GM12864 (cell line): ENCODE measurements at places on chromosomes 16 and 17.

DNA sequence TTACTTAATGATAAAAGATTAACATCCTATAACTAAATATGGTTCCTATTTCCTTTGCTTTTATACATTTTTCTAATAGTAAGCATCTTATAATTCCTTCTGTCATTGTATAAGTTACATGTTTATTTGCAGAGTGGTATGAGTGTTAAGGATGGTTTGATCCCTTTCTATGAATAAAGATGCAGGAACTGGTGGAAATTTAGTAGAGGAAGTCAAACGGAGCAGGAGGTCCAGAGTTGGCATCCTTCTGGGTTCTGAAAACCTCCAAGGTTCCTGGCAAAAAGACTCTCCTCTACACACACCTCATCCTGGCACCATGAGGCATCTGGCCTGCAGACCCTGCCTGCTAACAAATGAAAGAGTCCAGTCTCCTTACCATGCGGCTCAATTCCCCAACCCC, 296.8 kb downstream of the SOX9 start:
- no peak for DNase-seq

DNA sequence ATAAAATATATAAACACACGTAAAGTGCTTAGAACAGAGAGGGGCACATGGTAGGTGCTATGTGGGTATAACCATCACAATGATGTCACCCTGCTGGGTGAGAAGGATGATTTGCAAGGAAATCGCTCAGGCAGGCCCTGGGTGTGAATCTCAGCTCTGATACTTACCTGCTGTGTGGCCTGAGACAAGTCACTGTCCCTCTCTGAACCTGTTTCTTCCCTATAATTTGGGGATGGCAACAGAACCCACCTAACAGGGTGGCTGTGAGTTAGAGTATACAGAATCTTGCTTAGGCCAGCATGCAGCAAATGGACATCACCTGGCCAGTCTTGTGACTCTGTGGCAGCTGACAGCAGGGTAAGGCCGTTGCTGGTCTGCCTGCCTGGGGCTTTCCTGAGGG, 36.6 kb upstream of the ALKBH5 start:
- no peak for DNase-seq

DNA sequence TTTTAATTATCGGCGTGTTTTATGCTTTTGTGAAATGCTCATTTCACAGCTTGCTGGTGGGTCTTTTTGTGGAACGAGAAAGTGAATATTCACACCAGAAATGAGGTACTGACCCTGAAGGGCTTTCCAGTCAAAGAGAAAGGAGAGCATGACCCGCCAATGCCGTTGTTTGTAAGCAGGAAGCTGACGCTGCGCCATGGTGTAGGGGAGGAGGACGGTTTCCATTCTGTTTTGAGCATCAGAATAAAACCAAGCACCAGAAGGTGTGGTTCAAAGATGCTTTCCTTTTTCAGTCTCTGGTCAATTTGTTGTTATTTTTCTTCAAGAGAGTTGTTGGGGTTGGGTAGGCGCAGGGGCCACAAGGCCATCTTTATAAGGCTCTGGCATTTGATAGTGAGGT, 669.3 kb downstream of the WWOX start:
- no peak for DNase-seq

DNA sequence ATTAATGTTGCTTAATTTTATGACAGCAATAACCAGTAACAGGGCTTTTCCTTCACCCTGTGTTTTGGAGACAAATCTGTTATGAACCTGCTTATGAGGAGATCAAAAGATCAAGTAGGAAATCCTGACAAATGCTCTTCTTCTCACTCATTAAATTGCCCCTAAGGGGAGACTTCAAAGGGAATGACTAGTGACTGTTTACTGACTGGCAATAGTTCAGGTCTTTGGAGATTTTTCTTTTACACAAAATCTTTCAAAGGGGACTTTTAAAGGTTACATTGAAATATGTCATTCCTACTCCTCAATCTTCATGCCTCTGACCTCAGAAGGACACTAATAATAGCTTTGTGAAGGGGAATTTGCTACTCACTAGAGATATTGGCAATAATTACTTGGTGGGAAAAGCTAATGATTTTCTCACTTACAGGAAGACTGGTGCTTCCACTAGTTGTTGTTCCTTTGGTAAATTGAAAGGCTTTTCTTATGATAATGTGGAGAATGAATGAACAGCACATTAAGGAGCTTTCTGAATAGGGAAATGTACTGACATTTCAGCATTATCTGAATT, 292.9 kb upstream of the CA10 start:
- DNase-seq: no peak

- DNase-seq: no peak
These were observed 104.8 kb downstream of the MGAT5B start for GRCh38 chr17:76973040-76973439.

- no peak for DNase-seq
These were observed 41.6 kb downstream of the MYO1D start for GRCh38 chr17:32835291-32835761.

- DNase-seq: no peak
These were observed 1.8 kb downstream of the ASGR1 start for GRCh38 chr17:7177191-7177953.

GRCh38 chr16:86826941-86827340, 248.6 kb downstream of the FOXL1 start:
- no peak for DNase-seq

DNA sequence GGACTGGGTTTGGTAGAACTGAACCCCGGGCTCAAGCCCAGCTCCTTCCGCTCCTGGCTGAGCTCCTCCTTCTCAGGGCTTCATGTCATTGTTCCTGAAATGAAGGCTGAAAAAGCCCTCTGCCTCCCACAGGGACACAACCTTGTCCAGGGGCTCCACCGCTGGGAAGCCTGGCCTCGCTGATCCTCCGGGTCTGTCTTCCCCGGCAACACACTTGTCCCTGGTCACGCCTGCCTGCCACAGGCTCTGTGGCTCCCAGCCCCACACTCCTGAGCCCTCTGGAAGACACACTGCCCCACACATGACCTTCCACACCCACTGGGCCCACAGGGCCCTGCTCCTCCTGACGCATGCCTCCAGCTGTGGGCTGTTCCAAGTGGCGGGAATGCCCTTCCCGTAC, 18.0 kb upstream of the ZC3H18 start:
- no peak for DNase-seq

GRCh38 chr17:69948406-69948805, 126.6 kb upstream of the KCNJ16 start:
- no peak for DNase-seq

DNA sequence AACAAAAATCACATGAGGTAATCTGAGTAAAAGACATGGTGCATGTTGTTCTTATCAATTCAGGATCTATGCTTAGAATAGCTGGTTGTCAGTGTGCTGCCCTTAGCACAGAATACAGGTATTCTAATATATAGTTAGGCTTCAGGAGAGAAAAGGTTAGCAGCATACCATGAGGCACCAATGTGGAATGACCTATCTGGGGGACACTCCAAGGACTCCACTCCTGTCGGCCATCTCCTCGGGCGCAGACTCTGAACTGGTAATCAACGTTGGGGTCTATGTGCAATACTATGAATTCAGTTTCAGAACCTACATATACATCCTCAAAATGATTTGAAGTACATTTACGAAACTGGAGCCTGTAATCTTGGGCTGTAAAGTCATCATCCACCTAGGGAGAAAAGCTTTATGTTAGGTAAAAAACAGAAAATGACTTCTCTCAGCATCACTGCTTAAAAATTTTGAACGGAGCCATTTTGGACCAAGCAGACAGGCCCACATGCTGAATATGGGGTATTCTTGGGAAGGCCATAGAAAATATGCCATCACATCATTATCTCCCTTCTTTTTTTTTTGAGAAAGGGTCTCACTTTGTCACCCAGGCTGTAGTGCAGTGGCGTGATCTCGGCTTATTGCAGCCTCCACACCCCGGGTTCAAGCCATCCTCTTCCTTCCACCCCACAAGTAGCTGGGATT, 31.1 kb downstream of the CRLF3 start:
- DNase-seq: no peak

DNA sequence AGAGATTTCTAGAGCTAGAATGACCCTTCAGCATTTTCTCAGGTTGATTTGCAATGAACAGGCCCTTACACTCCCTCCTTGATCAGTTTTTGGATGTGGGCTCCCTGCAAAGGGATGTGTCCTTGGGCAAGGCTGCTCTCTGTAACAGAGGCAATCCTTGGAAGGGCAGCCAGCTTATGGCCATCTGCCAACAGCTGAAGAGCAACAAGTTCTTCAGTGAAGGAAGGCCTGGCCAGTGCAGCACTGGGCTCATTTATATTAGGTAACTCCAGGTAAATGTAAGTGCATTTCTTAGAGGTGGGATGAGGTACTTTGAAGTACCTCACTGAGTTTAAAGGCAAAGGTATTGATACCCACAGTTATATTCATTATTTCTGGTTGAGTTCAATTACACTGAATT, 114.3 kb upstream of the KCNJ16 start:
- DNase-seq: no peak

DNA sequence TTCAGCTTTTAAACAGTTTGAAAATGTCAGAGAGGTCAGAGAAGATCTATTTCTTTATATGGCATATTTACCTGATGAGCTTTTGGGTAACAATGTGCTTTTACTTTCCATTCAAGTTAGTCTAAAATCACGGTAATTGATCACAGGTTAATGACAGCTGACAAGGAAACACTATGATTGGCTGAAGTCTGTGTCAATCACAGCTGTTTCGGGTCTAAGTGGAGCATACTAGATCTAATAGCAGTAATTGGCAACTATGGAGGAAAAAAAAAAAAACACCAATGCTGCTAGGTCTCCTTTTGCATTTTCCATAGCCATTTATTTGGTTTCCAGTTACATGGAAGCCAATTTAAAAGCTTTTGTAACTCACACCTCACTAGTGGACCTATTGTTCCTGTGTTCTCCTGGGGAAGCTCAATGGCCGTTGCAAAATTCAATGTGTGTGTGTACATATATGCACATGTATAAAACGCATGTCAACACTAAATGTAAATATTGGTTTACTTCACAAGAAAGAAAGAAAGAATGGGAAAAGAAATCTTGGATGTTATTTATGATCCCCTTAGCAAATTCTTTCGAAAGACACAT, 568.3 kb upstream of the ZFHX3 start:
- DNase-seq: peak; percentile 13

DNA sequence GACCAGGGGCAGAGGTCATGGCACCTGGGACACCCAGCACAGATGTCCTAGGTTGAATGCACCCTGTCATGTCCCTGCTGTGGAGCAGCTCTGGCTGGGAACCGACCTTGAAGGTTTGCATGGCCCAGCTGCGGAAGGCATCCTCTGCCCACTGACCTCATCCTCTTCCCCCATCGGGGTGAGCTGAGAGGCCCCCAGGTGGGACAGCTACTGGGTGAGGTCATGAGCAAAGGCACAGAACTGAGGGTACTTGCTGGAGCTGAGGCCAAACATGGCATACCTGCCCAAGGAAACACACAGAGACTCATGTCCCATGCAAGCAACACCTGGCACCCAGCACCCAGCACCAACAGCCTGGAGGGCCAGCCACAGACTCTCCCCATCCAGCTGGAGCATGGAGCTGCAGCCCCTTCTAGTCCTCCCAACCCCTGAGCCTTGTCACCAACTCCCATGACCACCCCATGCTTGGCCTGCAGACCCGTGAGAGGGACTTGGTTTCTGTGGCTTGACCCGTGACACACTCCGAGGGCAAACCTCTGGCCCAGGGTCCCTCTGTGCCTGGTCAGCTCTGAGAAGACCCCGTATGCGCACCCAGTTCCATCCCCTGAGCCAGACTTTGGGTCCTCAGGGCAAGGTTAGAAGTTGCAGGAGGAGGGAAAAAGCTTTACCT, 33.1 kb downstream of the LGALS9 start:
- DNase-seq: no peak

GRCh38 chr17:71409712-71410111, 711.1 kb upstream of the SOX9 start:
- no peak for DNase-seq

DNA sequence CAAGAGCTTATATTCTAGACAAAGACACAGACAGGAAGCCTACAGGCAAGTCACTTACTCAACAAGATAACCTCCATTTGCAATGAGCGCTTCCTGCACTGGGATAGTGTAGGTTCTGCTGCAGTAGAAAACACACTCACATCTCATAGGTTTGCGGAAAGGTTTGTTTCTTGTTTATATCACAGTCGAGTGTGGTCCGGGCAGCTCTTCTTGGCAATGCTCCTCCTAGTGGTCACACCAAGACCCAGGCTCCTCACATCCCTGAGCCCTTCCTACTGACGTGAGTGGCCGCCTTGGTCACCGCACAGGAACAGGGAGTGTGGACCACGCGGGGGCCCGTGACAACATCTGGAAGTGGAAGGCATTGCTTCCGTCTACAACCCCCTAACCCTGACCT, 48.0 kb upstream of the RBFOX3 start:
- DNase-seq: no peak

- no peak for DNase-seq
These were observed 13.0 kb downstream of the C16orf87 start for GRCh38 chr16:46817961-46818360.

DNA sequence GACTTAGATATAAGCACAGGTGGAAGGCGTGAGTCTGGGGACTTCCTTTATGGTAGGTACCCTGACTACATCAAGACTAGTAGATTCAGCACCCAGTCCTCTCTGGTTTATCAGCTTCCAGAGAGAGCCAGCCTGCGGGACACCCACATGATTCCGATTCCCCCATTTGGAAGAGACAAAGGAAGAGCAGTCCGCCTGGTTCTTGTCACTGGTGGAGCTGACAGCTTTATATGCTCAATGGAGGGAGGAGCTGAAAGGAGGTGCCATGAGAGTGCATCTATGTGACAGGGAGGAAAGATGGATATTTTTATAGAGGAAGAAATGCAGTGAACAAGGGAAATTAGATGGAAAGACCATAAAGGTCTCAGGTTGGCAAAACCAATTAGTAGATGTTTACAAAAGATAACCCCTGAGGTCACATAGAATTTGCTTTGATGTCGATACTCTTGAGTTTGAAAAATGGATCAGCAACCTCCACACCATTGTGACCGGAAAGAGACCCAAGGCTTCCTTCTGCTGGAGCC, 437.7 kb downstream of the PMP22 start:
- DNase-seq: no peak

- DNase-seq: peak; percentile 76
These were observed 2.6 kb downstream of the SLC16A6 start for GRCh38 chr17:68288375-68288774.

GRCh38 chr17:57870283-57870635, 20.4 kb upstream of the MRPS23 start:
- no peak for DNase-seq

GRCh38 chr16:4481526-4481925, 5.3 kb downstream of the HMOX2 start:
- no peak for DNase-seq
